ENCODE measurements at places on chromosomes 16 and 17.
A peak's percentile ranks its signal among the peaks of the same experiment; 100 is the strongest.

GRCh38 chr16:16146380-16147315 is 76.6 kb downstream of the ABCC6 start:
- H3K4me1 ChIP-seq = peaks cover 31% of the 10 kb centered on the region
- DNase-seq = no peak
- peaks cover 4% of the 10 kb centered on the region for H3K36me3 ChIP-seq
- H3K4me3 ChIP-seq = no peak overlapping the region
- H3K27me3 ChIP-seq = no peaks in the 10 kb centered on the region

GRCh38 chr16:69190598-69190997 is 3.6 kb downstream of the SNTB2 start:
- DNase-seq = no peak
- no peaks in the 10 kb centered on the region for H3K27me3 ChIP-seq
- no peak overlapping the region for H3K27ac ChIP-seq
- no peaks in the 10 kb centered on the region for H3K4me1 ChIP-seq
- no peaks in the 10 kb centered on the region for H3K36me3 ChIP-seq

DNA sequence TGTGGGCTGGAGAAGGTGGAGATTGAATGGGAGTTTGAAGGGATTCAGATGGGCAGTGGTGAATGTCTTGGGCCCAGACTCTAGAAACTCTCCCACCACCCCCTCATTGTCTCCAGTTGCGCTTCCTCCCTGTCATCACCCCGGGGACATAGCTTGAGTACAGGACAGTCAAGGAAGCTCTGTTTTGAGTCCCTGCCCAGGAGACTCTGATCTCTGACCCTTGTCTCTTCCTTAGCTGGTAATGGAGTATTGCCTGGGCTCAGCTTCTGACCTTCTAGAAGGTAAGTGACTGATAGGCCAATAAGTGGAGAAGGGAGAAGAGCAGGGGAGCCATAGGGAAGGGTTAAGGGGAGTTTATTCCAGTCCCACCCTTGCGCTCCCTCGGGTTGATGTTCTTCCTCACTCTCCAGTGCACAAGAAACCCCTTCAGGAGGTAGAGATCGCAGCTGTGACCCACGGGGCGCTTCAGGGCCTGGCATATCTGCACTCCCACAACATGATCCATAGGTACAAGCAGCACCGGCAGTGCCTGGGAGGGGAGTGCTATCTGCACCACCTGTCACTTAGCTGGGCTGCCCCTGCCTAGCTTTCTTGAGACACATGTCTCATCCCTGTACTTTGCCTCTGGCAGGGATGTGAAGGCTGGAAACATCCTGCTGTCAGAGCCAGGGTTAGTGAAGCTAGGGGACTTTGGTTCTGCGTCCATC is 5.0 kb downstream of the TAOK2 start:
- H3K36me3 ChIP-seq = peaks cover 61% of the 10 kb centered on the region
- DNase-seq = no peak
- H3K4me1 ChIP-seq = no peaks in the 10 kb centered on the region
- no peak overlapping the region for H3K4me3 ChIP-seq

DNA sequence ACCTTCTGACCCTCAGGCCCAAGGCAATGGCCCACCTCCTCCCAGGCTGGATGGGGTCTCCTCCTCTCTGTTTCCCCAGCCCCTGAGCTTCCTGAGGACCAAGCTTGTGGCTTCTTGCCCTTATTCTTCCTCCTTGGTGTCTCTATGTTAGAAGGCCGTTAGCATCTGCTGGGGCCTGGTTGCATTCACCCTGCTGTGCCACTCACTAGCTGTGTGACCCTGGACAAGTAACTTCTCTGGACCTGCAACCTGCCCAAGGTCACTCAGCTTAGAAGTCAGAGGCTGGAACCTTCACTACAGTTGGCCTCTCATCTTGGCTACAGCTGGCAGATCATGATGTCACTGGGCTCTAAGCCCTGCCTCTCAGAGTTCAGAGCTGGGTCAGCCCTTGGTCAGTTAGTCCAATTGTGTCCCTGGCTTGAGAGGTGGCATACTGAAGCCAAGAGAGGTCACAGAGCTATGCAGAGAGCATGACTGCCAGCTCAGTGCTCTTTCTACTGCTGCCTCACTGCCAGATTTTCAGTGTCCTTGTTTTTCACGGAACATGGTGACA is 3.0 kb downstream of the MT2A start:
- H3K27me3 ChIP-seq = no peaks in the 10 kb centered on the region
- H3K27ac ChIP-seq = peak overlapping the region; percentile 85
- peak; percentile 94 for DNase-seq
- H3K4me3 ChIP-seq = peak overlapping the region; percentile 65
- H3K4me1 ChIP-seq = peaks cover 35% of the 10 kb centered on the region

GRCh38 chr16:85446951-85447692 is 166.0 kb upstream of the GSE1 start:
- peaks cover 5% of the 10 kb centered on the region for H3K4me1 ChIP-seq
- no peak overlapping the region for H3K4me3 ChIP-seq
- no peaks in the 10 kb centered on the region for H3K36me3 ChIP-seq
- no peaks in the 10 kb centered on the region for H3K27me3 ChIP-seq
- DNase-seq = no peak
- no peak overlapping the region for H3K27ac ChIP-seq
